Kidney epithelial cell (primary cell): ENCODE measurements at places on chromosomes 5 and 9.

GRCh38 chr9:95434116-95435073, 82.4 kb downstream of the PTCH1 start:
- DNase-seq, result no peak

GRCh38 chr5:79973511-79973910, 17.6 kb downstream of the MTX3 start:
- no peak for DNase-seq

DNA sequence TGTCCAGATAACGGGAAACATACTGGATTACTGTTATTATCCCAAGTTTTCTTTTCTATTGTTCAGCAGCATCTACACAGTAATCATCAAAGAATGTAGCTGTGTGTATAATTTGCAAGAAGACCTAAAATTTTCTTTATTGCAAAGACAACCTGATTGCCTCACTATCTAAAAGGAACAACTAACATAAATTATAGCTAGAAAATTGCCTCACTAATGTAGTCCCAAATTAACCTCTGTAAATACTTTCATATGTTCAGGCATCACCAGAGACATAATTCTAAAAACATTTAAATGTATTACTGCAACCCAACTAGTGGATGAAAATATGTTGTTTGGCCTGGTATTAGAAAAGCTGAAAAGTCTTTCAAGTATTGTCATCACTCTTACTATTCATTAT, 275.4 kb downstream of the CDH12 start:
- no peak for DNase-seq

- no peak for DNase-seq
These were observed 156.5 kb upstream of the PITX1 start for GRCh38 chr5:135190416-135191083.

- DNase-seq, result no peak
These were observed 177.2 kb upstream of the PITX1 start for GRCh38 chr5:135211083-135211790.

DNA sequence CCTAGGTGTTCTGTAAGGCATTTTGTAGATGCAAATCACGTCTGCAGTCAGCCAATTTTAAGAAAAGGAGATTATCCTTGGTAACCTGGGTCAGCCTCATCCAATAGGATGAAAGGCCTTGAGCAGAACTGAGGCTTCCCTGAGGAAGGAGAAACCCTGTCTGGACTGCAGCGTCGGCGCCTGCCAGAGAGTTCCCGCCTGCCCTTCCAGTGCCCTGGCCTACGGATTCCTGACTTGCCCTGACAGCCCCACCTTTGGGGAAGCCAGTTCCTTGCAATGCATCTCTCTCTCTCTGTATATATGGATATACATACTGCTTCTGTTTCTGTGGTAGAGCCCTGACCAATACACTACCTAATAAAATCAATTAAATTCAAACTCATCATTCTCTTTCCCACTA, 66.2 kb upstream of the RUFY1 start:
- no peak for DNase-seq

- DNase-seq, result no peak
These were observed 74.2 kb downstream of the GADD45G start for GRCh38 chr9:89679016-89679415.

DNA sequence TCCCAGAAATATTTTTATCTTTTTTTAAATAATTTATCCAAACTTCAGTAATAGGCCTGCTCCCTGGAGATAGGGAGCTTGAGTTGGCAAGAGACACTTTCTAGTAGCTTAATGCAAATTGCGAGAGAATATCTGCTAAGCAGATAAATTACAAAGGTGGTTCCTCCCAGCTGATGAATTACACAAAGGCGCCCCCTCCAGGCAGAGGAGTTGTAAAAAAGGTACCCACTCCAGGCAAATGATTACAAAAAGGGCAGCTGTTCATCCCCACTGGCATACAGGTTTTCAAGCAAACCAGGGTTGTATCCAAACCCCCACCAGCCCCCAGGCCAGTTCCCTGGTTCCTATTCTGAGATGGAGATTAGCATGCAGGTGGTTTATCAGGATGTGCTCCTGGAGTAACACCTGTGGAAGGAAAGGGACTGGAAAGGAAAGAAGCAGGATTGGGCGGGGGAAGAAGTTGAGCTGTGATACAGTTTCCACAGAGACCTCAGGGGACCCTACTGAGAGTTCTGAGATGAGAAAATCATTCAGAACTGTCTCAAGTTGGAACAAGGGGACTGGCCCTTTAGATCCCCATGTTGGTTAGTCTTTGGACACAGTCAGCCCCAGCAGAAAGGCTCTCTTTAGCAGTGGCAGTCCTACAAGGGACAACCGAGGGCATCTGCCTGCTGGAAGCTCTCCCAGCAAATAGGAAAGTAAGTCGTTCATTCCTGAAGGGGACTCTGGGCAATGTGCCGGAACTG, 25.5 kb downstream of the ESM1 start:
- no peak for DNase-seq

DNA sequence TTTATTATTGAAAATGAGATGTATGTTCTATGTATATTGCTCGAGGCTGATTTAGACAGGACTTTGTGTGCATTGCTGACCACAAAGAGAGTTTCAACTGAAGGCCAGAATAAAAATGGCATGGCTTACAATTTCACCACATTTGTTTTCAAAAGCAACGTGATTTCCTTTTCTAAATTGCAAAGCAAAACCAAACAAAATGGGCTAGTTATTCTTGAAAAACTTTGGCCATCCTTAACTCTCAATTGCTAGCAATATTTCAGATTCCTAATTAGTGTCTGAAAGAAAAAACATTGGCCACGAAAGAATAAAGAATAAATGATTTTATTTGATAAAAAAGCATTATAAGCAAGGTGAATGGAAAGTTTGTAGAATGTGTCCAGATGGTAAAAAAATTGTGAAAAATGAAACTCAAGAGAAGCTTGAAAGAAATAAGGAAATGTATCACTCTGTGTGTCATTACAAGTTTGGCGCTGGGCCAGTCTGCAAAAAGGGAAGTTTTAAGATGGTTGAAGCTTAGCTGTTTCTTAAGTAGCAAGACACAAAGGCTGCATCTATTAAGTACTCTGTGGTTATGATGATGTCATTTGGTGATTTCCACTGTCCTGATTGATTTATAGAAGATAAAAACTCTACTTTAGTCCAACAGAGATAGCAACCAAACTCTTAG, 89.2 kb upstream of the PRLR start:
- peak; percentile 56 for DNase-seq
